Colonic mucosa (tissue), 4 donors: ENCODE measurements at places on chromosomes 1 and 21.

DNA sequence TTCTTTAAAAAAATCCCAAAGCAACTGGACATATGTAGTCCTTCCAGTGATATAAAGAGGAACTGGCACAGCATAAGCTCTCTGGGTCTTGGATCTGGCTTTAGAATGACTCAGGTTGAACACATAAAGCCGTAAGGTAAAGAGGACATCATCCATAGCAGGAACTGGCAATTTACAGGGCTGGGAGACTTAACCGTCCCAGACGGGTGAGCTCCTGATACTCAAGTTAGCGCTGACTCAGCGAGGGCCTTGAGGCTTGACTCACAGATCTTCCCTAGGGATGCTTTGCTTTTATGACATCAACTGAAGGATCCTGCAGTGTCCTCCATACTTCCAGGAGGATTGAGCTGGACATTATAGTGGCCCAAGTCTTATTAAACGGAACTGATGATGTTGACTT is 154.1 kb downstream of the CLIC6 start:
- peak; percentile 12 for DNase-seq

GRCh38 chr21:42533306-42533962 is 19.8 kb downstream of the SLC37A1 start:
- no peak for DNase-seq

DNA sequence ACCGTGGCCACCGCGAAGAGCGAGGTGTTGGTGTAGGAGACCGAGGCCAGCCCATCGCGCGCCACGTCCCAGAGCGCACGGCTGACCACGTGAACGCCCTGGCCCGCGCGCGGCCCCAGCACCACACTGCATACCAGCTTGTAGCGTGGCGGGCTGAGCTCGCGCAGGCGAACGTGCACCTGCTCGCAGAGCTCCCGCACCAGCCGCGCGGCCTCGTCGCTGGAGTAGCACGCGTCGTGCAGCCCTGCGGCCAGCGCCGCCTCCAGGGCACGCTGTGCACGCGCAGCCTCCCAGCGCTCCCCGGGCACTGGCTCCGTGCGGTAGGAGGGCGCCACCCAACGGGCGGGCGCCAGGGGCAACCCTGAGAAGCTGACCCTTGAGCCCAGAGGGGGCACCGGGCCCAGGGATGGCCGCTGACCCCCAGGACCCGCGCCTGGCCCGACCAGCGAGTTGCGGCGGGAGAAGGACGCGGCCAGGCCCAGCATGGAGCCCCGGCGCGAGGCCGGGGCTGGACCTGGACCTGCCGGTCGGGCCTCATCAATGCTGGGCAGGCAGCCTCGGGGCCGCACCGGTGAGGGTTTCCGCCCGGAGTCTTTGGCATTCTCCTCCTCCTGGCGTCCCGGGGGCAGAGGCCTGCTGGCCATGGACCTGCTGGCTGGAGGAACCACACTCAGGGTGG is 987 bp downstream of the DYNLT4 start:
- no peak for DNase-seq

- no peak for DNase-seq
Measured at GRCh38 chr1:82704393-82704792, 903.7 kb downstream of the ADGRL2 start.

DNA sequence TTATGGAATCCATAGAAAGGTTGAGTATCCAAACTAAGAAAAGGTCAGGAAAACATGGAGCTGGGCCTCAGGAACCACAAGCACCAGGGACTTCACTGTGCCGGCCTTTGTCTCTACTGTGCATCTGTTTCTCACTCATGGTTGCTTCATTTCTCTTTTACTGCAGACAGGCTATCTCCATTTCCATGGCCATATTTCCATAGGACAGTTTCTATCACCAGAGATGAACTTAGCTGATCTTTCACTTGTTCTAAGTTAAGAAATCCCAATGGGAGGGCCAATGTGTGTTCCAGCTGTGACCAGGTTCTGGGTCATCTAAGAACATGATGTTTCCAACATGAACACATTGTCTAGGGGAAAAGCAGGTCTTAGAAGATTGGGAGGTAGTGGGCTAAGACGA is 43.7 kb upstream of the PPP2R5A start:
- DNase-seq, result no peak
